D721Med (cell line): ENCODE measurements at places on chromosomes 5 and 9.

GRCh38 chr9:37034938-37035647 lies 1.0 kb upstream of the PAX5 start:
- no peak for DNase-seq

DNA sequence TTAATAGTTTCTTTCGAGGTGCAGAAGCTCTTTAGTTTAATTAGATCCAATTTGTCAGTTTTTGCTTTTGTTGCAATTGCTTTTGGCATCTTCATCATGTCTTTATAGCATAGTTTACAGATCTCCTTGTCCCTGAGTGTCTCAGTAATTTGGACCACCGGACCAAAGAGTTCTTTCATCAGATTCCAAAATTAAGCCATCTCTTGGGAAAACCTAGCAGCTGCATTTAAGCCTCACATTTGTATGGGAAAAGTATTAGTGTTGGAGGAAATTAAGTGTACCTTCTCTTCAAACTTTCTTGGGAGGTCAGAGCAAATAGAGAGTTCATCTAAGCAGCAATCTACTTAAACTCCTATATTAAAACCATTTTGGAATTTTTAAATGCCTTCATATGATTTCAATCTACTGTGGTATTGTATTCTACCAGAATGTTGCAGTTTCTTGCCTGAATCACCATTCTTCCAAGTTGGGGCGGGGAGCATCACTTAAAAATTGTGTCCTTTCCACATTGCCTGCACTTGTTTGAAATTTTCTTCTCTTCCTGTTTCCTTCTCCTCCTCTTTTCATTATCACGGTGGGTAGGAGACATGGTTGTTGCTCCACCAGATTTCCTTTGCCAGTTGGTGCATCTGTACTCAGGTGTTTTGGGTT lies 97.3 kb upstream of the DAB2 start:
- DNase-seq: no peak

- DNase-seq: peak; percentile 10
Observed at GRCh38 chr9:80437825-80438224, 866.1 kb downstream of the TLE4 start.

GRCh38 chr5:114419067-114419388 lies 57.2 kb downstream of the KCNN2 start:
- DNase-seq: no peak

- DNase-seq: no peak
Observed at GRCh38 chr9:101093620-101094019, 65.1 kb downstream of the PLPPR1 start.
